ENCODE measurements at places on chromosomes 2 and 18. TPM values are rescaled to one million over a fixed set of nuclear protein-coding genes. Genes with fewer than 3 reads are reported as not detected.

DNA sequence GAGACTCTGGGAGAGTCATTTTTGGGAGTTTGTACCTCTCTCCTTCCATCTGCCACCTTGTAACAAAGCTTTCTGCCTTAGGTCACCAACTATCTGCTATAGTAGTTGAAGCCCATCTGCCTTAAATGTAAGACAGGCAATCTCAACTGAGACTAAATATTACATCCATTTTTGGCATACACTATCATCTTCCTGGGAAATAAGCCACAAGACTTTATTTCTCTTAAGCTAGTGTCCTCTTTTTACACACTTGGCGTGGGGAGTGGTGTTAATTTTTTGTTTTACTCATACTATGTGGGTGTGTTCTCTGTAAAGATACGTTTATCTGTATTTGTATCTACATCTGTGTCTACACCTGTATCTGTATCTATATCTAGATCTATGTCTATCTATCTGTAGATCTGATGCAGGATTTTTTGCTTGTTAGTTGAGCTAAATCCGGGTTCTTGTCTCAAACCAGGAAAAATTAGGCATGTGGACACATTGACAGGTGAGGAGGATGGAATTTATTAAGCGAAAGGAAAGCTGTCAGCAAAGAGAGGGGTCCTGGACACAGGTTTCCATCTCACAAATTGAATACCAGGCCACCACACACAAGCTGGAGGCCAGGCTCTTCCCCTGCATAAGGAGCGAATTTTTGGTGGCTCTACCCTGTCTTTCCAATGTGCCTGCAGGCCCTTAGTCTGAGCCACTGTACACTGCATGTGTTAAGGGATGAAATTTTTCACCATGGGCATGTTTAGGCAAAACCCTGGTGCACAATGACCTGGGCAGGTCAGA lies 64.8 kb upstream of the RND3 start:
- no peak for DNase-seq

DNA sequence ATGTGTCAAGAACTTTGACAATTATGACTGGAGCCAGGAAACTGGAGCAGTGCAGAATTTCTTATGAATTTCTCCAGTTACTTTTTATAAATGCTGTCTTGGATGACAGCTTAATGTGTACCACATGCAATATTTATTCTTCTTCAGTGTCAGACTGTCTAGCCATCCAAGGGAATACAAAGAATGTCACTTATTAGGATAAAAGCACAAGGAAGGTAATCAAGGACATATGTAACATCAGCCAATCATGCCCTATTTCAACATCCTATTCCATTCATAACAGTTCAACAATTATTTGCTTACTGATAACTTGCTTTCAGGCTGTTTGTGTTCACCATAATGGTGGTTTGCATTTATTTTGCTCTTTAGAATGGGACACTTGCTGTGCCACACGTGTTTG lies 139.8 kb downstream of the OLA1 start:
- DNase-seq, result no peak

GRCh38 chr2:106570316-106570715 lies 83.2 kb downstream of the CD8B2 start:
- no peak for DNase-seq

GRCh38 chr2:100783987-100784386 lies 36.0 kb upstream of the NPAS2 start:
- DNase-seq, result no peak

DNA sequence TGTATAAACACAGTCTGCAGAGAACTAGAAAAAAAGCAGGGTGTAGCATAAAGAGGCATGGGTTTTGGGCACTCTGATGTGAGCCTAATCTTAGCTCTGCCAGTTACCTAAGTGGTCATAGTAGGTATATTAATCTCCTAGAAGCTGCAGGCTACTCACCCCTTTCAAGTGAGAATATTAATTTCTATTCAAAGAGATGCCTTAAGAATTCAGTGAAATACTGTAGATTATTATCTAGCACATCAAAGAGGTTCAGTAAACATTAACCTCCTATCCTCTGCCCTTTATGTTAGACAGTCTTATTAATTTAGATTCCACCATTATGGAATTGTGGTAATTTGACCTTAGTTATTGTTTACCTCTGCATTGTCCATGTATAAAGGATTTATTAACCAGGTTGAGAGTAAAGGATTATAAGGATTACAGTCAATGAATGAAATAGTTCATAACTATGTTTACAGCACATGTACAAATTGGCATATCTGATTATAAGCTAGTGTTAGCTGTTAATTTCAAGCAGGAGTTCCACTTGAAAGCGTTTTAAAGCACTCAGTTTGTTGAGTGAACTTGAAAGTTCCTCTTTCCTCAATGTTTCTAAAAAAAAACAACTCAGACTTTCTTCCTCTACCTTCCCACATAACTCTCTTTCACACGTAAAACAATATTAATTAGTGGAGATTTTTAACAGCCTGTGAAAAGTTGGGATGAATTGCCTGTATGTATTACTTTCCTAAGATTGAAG lies 150.6 kb upstream of the EPC2 start:
- DNase-seq, result no peak

GRCh38 chr2:15307526-15307925 lies 253.6 kb downstream of the NBAS start:
- no peak for DNase-seq

DNA sequence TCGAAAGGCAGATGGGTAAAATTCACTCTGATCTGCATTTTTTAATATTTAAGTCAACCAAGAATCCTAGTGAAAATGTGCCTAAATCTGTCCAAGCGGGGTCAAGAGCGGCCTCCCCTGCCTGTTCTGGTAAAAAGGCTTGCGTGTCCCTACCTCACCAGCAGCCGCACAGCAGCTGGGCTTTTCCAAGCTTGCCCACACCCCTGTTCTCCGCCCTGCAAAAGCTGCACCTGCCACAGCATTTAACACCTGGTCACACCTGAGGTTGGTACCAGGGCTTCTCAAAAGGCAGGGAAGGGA lies 25.8 kb upstream of the TMEM182 start:
- no peak for DNase-seq

DNA sequence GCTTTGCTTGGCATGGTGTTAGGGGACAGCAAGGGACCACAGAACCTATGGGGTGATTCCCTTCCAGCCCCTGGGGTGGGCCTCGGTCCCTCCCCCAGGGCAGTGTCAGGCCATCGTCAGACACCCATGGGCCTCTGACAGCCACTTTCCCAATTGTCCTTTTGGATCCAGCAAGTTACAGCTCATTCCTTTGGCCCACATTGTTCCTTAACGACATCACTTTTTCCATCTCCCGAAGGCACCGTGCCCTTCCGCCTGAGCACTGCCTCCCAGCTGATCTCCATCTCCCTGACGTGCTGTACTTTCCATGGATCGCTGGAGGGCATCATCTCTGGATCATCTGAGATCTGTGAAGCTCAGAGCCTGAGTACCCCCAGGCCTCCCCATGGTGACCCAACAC lies 10.4 kb upstream of the KCNK3 start:
- no peak for DNase-seq

DNA sequence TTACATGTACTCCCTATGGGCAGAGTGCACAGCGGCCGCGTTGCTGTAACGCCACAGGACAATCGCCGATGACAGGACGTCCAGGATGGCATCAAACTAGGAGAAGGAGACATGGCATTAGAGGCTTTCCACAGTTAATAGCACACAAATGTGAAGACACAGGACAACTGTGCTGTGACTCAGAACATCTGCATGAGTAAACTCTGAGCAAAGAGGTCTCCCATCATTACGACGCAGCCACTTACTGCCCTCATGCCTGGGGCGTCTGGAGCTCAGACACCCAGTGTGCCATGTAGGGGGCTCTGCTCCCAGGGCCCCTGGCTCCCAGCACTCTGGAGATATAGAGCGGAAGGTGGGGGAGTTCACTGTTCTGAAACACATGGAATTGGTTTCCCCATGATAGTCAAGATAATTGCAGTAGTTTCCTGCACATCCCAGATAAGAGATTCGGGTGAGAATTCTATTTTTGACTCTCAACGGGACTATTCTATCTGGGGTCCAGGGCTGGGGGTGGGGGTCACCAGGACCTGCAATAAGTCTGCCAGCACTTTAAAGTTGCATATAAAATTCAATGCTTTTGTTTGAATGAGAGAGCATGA lies 168.1 kb downstream of the TMEM163 start:
- DNase-seq, result no peak

- DNase-seq, result no peak
These were observed 2.1 kb upstream of the B3GNT7 start for GRCh38 chr2:231393149-231394131.

DNA sequence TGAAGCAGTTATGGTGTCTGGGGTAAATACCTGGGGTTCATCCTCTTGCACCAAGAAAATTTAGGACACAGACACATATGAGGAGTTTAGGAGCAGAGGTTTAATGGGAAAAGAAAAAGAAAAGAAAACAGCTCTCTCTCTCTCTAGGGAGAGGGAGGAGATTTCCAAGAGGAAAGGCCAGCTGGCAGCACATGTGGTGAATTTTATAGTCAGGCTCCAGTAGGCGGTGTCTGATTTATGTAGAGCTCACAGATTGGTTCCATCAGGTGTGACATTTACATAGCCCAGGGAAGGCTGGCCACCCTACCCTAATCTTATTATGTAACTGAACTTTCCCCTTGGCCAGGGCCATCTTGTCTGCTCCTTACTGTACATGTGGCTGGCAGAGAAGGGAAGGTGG lies 297.5 kb upstream of the RGPD4 start:
- DNase-seq, result peak; percentile 16

GRCh38 chr18:10750191-10751035 lies 224.6 kb downstream of the NAPG start:
- no peak for DNase-seq

DNA sequence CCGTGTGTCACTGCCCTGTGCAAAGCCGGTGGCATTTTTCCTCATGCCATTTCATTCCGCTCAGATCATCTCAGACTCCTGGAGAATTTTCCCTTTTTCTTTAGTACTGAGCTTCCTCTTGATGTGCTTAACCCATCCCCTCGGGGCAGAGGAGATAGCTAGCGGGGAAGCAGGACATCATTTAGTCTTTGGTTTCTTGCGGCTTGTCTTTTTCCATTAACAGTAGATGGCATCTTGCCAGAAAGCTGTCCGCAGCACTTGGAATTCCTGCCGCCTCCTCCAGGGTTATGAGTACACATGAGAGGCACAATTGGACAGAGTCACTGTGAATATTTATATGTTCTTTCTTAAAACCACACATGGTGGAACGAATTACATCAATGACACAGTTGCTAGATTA lies 226.6 kb downstream of the ALPK2 start:
- DNase-seq, result peak; percentile 81

GRCh38 chr2:147610496-147611040 lies 234.3 kb upstream of the ACVR2A start:
- no peak for DNase-seq

- DNase-seq, result no peak
These were observed 6.1 kb downstream of the ONECUT2 start for GRCh38 chr18:57441071-57441794.

The SCN3A gene
- 2.4 TPM for polyA plus RNA-seq

The BCL2 gene
- polyA plus RNA-seq, result 1.0 TPM

The ARMC9 gene
- 15.9 TPM for polyA plus RNA-seq

The SLC23A3 gene
- 0.80 TPM for polyA plus RNA-seq

The NCKAP5 gene
- 1.8 TPM for polyA plus RNA-seq

The CAPN14 gene
- 0.06 TPM for polyA plus RNA-seq

The FEV gene
- polyA plus RNA-seq, result 0.58 TPM

The GPR17 gene
- polyA plus RNA-seq, result 0.39 TPM

The RTP5 gene
- polyA plus RNA-seq, result not detected

The C2orf72 gene
- 64.1 TPM for polyA plus RNA-seq

The CCDC74B gene
- polyA plus RNA-seq, result 5.3 TPM

All from hepatocyte (in vitro differentiated cells).